Chondrocyte (in vitro differentiated cells): ENCODE measurements at places on chromosomes 7 and 10.

- DNase-seq = no peak
Observed at GRCh38 chr10:107442035-107442505, 277.6 kb upstream of the SORCS1 start.

- no peak for DNase-seq
Observed at GRCh38 chr10:389261-389790, 254.1 kb downstream of the ZMYND11 start.

DNA sequence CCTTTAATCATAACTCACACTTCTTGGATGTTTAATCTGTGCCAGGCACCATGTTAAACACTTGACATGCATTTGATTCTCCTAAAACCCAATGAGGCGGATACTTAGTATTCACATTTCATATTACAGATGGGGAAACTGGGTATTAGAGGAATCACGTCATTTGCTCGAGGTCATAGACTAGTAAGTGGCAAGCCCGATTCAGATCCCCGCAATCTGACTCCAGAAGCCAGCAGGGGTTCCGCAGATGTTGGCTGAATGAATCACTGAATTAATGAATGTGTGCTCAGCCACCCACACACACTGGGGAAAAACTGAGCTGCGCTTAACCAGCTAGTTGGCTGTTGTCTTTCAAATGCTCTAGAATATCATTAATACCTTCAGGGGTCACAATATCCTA lies 22.5 kb upstream of the ENO4 start:
- no peak for DNase-seq

GRCh38 chr10:70234668-70235447 lies 1.6 kb upstream of the PPA1 start:
- DNase-seq = no peak

- no peak for DNase-seq
Observed at GRCh38 chr10:97096261-97097083, 89.3 kb downstream of the SLIT1 start.

GRCh38 chr7:100059251-100059739 lies 9.7 kb downstream of the ZSCAN21 start:
- DNase-seq = no peak

DNA sequence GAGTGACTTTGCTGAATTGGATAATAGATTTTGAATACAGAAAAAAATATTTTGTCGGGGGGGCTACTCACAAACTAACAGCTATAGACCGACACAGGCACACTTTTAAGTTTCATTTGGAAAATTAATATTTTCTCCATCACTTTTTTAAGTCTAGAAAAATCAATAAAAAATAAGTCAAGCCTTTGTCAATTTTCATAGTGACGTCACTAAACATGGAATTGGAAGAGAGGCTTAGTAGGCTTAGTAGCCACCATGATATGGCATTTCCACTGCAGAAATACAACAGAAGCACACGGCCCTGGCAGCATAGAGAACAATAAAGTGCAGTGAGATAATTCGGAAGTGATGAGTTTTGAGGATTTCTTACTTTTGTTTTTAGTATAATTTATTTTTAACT lies 357.2 kb downstream of the RPS24 start:
- no peak for DNase-seq

DNA sequence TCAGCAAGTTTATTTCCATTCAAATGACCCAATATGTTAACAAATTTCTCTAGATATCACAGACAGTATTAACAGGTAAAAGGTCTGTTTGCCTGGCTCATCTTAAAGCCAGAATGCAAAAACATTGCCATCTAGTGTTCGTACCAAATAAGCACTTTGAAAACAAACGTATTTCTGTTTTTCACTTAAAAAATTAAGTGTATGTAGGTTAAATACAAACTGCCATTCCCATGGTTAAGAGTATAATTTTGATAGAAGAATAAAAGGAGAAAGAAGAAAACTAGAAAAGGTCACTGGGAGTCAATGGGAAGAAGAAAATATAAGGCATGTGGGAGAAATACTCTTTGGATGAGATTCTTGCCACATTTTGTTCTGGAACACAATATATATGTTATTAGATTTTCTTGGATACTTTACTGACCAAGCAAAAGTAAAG lies 51.0 kb downstream of the ORC5 start:
- DNase-seq = no peak

DNA sequence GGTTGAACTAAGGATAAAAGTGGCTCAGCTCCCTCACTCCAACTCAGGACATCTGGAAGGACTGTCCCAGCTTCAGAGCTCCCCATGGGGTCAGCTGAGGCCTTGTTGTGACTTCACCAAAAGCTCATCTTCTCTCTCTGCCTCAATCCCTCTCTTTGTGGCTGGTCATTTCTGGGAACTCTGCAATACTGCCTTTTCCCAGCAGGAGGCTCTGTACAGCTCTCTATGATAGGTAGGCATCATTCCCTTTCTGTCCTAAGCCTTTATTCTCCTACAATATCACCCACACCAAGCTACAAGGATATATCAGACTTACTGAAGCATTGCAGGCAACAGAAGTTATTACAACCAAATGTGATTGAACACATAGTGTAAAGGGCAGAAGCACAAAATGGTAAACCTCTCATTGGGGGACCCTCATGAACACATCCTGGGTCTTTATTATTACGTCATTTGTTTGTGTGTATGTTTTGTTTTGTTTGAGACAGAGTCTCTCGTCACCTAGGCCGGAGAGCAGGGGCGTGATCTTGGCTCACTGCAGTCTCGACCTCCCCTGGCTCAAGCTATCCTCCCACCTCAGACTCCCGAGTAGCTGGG lies 36.7 kb upstream of the PRPS1L1 start:
- no peak for DNase-seq

DNA sequence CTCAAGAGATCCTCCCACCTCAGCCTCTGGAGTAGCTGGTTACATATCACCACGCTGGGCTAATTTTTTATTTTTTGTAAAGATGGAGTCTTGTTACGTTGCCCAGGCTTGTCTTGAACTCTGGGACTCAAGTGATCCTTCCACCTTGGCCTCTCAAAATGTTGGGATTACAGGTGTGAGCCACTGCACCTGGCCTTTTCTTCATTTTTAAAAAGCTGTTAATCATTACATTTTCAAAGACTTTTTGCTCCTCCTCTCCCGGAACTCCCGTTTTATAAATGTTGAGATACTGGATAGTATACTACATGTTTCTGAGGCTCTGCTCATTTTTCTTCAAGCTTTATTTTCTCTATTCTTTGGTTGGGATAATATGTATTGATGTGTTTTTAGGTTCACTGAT lies 16.4 kb downstream of the AOAH start:
- no peak for DNase-seq

GRCh38 chr10:90612276-90612675 lies 245.6 kb downstream of the HTR7 start:
- no peak for DNase-seq

GRCh38 chr7:117562759-117563158 lies 82.9 kb downstream of the CFTR start:
- no peak for DNase-seq
